ENCODE measurements at places on chromosomes 3 and 15.

- no peak for DNase-seq
Measured at GRCh38 chr3:151552589-151552988, 91.7 kb upstream of the IGSF10 start.

DNA sequence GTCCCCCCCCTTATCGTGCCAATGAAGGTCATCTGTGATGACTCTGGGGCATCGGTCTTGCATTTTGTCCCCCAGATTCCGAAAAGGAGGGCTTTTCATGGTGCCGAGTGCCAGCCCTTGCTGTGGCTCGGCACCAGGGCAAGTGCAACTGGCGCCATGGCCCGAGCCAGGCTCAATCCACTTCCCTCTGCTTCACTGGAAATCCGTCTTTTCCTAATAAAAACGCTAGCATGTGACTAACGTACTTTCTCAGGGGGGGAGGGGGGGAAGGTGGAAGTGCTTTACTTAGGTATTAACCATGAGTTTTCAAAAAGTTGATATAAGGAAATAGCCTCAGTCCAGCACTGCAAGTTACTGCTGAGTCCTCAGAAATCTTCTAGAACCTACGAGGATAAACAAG is 20.5 kb downstream of the TRPM1 start:
- DNase-seq = no peak

GRCh38 chr15:73928241-73928579 is 1.9 kb downstream of the LOXL1 start:
- no peak for DNase-seq

DNA sequence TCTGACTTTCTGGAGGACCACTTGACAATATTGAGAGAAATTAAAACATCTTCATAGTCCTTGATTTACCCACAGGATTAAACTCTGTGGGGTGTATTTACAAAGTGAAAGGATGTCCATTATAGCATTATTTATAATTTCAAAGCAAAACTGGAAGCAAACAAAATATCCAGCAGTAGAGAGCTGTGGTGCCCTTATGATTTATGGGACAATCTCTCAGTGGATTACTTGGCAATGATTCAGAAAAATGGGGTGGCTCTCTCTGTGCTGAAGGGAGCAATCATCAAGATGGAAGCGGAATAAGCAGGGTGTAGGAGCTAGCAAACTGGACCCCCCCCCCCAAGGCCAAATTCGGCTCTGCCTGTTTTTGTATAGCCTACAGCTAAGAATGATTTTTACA is 9.0 kb downstream of the PPCDC start:
- no peak for DNase-seq

- DNase-seq = no peak
Measured at GRCh38 chr3:25589783-25590258, 74.9 kb downstream of the TOP2B start.

DNA sequence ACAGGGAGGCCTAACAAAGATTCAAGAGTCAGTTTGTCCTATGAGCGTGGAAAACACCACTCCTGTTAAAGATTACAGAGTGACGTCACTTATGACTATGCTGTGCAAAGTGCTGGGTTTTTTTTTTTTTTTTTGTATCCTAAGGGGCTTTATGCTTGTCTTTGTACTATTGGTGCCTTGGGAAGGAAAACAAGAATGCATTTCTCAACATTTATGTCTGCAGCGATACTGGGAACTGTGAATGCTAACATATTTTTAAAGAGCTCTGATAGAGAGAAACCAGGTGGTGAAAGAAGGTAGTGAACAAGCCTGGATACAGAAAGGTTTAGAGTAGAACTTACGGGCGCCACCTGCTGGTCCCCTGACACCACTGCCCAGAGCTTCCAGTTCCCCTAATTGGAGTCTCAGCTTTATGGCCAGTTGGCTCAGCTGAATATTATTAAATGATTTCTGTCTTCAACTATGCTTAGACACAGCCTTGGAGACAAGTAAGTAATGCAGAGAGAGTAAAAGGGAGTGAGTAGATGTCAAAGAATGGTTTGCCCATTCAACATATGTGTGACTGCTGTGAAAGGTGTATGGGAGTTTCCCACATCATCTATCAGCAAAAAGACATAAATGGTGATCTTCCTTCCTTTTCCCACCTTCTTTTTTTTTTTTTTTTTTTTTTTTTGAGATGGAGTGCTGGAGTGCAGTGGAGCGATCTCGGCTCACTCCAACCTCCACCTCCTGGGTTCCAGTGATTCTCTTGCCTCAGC is 807.9 kb upstream of the CFAP20DC start:
- DNase-seq = peak; percentile 17

DNA sequence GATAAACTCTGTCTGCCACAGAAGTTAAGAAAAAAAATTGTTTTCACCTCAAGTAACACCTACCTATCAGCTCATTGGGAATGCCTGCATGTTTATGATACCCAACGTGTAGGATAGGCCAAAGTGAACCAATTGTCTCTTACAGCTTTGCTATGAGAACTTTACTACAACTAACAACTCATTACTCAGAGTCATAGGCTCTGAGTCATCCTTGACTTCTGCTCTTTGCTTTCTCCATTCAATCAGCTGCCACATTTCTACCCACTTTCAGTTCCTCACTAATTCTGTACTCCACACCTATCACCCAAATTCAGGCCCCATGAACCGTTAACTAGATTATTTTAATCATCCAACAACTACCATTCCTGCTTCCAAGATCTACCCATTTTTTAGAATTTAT is 843.9 kb downstream of the TUSC7 start:
- DNase-seq = no peak

GRCh38 chr15:101641894-101642293 is 10.3 kb downstream of the TM2D3 start:
- DNase-seq = no peak

- no peak for DNase-seq
Measured at GRCh38 chr3:167372138-167372537, 8.0 kb downstream of the ZBBX start.

DNA sequence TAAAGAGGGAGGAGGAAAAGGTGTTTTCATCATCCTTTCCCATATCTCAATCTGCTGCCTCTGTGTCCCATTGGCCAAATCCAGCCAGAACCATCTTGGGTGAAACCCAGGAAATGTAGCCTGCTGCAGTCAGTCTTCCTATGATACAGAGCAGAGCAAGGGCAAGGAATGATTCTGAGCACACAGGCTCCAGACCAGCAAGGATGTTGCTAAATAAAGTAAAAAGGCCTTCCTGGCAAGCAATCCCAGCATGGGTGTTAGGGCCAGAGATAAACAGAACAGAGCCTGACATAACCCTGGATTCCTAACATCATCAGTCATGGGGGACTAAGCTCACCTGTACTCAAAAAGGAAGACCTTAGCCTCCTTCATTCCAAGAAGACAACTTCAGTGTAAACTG is 90.7 kb upstream of the AGTR1 start:
- DNase-seq = no peak

GRCh38 chr3:44442596-44443309 is 34.7 kb downstream of the ZNF445 start:
- DNase-seq = no peak

GRCh38 chr15:85443046-85443445 is 62.6 kb downstream of the AKAP13 start:
- no peak for DNase-seq

DNA sequence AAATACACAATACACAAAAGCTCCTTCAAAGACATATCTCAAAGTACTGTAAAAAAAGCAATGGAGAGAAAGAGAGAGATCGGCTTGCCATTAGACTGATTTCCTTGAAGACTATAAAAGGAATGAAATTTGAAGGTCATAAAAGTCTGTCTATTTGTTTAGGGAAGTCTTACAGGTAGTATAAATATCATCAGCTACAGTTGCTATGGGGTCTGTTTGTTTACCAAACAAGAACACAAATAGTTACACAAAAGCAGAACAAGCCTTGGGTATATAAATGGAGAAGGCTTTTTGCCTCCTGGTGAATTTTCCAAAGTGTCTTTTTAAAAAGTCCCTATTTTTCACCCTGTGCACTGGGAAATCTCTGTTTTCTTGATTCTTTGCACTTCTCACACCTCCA is 552.3 kb downstream of the FOXP1 start:
- DNase-seq = no peak

GRCh38 chr15:82918162-82918561 is 34.4 kb downstream of the HOMER2 start:
- no peak for DNase-seq

GRCh38 chr15:26970712-26971210 is at the start of gene GABRG3:
GABRG3 (plus strand) TSS chr15:26971181.
- no peak for DNase-seq

GRCh38 chr15:67177752-67178151 is 76.7 kb downstream of the AAGAB start:
- no peak for DNase-seq

DNA sequence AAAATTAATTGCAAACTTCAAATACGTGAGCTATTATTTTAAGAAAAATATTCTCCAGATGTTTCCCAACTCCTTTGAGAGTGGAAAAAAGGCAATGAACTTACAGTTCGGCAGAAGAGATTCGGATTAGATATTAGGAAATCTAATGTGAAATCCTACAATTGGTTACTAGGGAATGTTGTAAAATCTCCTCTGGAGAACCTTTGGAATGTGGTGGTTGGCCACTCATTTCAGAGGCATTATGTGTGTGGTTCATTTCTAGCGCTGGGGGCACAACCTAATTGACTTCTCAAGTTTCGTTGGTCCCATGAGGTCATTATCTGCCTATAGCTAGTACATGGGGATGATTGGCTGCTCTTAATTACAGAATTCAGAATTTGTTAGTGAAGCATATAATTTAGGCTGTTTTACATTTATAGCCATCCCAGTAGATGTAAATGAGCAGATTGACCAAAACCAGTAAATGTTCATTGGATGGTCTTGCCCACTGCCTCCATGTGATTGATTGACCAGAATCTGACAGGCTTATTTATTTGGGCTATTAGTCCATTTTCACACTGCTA is 34.6 kb upstream of the CMSS1 start:
- DNase-seq = no peak

- peak; percentile 76 for DNase-seq
Measured at GRCh38 chr3:169769287-169770181, at the start of gene ACTRT3. ACTRT3 (minus strand) TSS chr3:169769561; CDS start chr3:169769520, 41 bp downstream.

- no peak for DNase-seq
Measured at GRCh38 chr3:32018757-32019564, 37.4 kb downstream of the ZNF860 start.

DNA sequence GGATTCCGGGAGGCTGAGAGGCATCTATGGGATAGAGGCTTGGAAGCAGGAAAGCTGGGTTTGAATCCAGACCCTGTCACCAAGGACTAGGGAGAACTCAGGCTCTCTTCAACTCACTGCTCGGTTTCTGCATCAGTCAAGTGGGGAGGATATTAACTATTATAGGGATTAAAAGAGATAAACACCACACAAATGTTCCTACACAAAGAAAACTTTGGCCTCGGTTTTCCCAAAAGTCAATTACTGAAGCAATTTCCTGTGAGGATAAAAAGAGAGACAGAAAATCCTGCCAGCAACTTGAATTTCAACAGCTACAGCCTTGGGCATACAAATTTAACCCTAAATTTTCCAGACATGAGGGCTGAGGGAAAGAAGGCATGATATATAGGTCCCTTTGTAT is 36.0 kb downstream of the ITGB5 start:
- DNase-seq = no peak

DNA sequence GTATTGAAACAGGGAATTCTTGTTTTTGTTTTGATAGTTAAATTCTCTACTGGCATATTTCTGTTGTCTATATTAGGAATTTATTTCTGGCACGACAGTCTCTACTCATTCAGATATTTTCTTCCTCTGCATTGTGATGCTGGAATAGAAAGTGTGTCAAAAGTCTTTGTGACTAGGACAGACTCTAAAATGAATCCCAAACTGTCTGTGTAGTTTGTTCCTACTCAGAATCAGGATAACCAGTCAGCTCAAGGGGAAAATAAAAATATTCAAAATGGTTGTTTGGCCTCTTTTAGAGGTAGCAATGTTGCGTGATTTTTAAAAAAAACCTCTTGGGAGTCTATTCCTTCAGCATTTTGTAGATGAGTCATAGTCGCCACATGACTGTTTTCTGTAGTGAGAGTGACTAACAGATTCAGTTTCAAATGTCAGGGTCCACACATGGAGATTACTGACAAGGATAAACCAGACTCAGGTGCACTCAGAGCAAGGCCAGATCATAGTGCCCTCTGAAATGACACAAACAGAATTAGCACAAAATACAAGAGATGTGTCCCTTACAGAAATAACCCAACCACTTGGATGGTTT is 13.1 kb downstream of the SLC7A14 start:
- DNase-seq = no peak

GRCh38 chr3:162586591-162586990 is 1090.0 kb downstream of the OTOL1 start:
- DNase-seq = no peak

GRCh38 chr15:69760258-69760845 is 307.7 kb downstream of the RPLP1 start:
- no peak for DNase-seq

DNA sequence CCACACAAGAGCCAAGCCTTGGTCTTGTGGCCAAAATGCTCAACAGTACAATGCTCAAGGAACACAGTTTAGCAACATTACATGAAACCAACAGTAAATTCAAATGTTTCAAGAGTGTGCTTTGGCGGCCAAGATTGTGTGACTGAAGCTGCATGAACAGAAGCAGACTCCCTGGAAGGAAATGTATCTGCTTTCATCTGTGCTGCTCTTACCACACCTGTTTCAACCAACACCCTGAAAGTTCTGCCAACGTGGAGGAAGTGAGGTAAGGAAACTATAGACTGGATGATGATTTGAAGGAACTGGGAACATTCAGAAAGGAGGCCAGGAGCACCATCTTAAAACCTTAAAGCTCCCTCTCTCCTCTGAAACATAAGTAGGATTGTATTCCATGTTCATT is 55.7 kb downstream of the MB21D2 start:
- DNase-seq = no peak

DNA sequence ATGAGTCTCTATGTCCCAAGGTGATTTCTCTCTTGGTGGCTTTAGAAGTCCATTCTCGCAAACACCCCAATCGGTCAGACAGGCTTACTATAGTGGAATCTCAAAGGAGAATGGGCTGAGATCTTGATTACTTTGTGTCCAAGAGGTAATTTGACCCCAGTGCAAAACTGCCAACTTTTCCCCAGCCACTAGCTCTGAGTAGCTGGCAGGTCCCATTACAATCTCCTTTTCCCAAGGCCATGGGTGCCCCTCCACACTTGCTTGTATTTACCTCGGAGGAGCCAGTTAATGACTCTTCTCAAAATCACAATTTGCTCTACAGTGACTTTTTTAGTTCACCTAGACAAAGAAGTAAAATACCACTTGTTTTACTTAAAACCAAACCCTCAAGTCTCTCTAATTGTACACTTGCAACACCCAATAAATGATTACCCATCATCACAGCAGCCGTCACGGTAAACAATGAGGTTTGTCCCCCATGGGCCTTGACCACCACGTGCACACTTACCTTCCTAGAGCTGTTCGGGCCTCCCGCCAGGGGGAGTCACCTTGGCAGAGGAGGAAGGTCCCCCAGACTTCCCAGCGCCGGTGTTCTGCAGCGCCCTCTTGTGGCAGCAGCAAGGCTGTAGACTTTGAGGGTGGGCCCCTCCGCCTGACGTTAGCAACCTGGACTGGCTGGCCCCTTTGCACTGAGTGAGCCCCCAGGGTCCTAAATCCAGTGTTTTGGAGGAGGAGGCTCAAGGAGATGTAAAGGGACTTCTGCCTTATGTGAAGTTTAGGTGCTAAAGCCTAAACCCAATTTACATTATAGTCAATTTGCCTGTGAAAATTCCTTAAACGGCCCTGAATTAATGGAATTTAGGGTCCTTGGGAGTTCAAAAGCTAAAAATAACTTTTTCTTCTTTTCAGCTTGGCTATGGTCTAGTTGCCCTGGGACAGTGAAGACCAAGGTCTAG is 18.7 kb upstream of the HDAC11 start:
- DNase-seq = no peak

Data from nucleus accumbens (tissue), 56 donors.